Left ventricle myocardium inferior (tissue), 1 donor: ENCODE measurements at places on chromosomes 1 and 21.

DNA sequence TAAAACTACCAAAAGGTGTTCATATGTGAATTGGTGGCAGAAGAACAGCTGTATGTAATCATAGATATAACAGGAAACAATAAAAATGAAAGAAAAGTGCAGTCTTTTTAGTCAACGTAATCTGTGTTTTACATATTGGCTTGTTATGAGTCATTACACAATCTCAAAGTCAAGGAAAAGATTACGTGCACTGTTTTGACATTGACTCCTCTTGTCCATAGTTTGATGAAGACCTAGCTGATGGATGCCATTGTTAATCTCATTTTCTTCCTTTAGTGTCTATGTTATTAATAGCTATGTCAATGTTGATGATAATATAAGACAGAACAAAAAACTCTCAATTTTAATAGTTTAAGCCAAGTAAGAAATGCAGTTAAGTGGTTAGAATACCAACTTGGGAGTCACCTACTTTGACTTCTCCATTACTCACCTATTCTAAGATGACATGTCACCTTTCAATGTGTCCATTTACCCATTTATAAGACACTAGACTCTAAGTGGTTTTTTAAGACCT is 84.5 kb upstream of the SAMSN1 start:
- no peak for DNase-seq

- DNase-seq: peak; percentile 27
Measured at GRCh38 chr1:39960431-39960958, 5.5 kb downstream of the MFSD2A start.

DNA sequence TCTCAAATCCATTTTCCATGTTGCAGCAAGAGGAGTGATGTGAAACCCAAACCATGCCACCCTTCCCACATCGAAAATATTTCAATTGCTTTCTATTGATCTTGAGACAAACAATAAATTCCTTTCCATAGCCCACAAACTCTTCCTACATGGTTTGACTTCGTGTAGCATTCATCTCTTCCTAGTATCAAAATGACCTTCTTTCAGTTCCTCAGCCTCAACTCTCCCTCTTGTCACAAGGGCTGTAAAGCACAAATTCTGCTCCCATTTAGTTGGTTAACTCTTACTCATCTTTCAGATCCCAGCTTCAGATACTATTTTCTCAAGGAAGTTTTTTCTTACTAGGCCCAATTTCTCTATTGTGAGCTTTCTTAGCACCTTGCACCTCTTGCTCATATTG is 99.0 kb downstream of the ZNF281 start:
- no peak for DNase-seq

DNA sequence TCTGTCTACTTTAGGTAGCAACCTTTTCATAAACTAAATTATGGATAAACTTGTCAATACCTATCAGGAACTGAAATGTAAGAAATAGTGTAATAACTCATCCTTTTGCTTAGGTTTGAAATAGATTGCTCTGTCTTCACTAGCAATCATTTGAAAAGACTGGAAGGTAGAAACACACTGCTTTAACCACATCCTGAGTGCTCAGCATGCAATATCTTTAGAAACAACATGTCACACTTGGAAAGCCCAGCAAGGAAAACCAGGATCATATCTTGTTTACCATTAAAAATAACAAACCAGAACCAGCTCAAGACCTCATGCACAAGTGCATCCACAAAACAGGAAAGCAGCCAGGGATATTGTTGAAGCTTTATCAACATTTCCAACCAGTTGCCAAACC is 3.6 kb downstream of the KCNJ6 start:
- DNase-seq: no peak

DNA sequence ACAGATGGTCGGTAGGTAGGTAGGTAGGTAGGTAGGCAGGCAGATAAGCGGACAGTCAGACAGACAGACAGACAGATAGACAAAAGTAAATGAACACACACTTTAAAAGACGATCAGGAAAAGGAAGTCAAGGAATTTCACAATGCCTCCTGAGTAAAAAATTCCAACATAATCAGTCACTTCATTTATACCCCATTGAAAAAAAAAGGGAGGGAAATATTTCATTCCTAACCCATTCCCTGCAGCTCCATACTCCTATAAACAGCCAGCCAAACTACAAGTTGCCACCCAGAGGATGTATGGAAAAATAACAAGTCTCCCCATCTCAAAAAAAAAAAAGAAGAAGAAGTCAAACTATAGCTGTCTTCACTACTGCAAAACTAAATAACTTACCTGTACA is 43.4 kb downstream of the ZZZ3 start:
- DNase-seq: no peak

DNA sequence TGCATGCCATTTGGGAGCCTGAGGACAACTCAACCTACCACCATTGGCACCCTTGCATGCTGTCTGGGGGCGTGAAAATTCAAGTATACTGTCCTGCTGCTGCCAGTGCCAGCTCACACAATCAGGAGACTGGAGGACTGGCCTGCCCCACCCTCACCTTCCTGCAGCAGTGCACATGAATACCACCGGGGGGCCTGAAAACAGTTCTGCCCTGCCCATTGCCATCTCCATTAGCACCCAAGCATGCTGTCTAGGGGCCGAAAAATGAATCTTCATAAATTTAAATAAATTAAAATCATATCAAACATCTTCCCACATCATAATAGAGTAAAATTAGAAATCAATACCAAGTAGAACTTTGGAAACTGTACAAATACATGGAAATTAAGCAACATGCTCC is 322.1 kb upstream of the TMPRSS15 start:
- DNase-seq: no peak

DNA sequence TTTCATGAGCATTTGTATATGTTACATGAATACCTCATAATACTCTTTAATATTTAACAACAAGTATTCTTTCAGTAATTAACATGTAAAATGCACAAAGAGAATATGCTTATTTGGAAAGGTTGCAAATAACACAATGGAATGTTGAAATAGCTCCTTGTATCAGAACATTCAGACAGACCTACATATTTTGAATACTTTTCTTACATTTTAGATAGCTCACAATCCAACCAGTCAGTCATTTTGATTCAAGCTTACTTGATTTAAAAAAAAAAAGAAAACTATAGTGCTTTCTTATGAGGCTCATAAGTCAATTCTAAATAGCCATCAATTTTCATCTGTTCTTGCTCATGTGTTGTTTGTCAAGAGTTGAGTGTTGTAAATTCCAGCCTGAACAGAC is 518.8 kb downstream of the ADGRL2 start:
- no peak for DNase-seq

GRCh38 chr1:32125313-32125712 is 17.5 kb downstream of the KPNA6 start:
- no peak for DNase-seq

GRCh38 chr1:43314233-43314632 is 13.5 kb downstream of the TIE1 start:
- no peak for DNase-seq

DNA sequence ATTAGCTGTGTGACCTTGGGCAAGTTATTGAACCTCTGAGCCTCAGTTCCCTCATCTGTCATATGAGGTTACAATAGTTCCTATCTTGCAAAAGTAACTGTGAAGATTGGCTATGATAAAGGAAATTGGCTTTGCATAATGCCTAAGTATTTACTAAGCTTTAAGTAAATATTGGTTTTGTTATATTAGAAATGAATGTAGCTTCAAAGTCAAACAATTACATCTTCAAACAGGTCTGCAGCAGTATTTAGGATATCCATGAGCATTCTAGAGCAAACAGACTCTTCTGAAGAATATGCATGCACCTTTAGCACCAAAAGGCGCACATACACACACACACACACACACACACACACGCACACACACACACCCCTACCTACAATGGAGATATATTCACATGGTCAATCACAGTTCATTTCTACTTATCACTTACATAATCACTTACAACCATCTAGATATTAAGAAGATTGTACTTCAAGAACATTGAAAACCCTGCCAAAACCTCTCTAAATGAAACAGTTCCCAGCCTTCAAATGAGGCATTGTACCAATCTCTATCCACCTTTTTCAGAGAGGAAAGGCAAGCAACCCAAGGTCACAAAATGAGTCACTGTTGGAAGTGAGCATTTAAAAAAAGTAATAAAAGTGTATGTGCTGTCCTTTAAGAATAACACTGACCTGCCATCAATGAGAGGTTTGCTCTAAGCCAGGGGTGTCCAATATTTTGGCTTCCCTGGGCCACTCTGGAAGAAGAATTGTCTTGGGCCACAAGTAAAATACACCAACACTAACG is 13.4 kb upstream of the FAM43B start:
- DNase-seq: no peak

DNA sequence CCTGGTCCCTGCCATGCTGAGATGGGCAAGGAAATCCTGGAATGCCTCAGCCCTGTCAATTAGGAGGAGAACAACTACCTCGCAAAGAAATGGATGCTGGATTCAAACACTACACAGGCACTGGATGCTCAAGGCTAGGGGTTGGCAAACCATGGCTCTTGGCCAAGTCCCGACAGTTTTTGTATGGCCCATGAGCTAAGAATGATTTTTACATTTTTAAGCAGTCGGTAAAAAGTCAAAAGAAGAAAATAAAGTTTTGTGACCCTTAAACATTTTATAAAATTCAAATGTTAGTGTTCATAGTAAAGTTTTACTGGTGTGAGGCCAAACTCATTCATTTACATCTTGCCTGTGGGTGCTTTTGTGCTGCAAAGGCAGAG is 6.5 kb downstream of the CDK18 start:
- DNase-seq: no peak

DNA sequence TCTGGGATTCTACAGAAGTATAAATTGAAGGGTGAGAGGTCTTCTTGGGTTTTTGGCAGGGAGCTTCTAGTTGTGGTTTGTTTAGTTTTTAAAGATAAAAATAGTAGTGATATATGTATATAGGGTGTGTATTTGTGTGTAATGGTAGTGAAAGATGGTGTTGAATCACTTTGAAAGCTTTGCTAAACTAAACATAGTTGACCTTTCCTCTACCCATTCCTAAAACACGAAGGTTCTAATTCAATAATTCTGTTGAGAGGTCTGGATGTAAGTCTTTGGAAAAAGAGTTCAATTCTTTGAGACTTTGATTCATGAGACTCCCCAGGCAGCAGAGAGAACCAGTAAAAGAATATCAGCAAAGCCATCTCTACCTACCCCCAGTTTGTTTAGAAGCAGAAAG is 247.9 kb upstream of the DUSP10 start:
- DNase-seq: no peak

- no peak for DNase-seq
Measured at GRCh38 chr1:18481190-18481920, 625 bp downstream of the KLHDC7A start.

- no peak for DNase-seq
Measured at GRCh38 chr1:37059346-37059745, 25.0 kb upstream of the GRIK3 start.

DNA sequence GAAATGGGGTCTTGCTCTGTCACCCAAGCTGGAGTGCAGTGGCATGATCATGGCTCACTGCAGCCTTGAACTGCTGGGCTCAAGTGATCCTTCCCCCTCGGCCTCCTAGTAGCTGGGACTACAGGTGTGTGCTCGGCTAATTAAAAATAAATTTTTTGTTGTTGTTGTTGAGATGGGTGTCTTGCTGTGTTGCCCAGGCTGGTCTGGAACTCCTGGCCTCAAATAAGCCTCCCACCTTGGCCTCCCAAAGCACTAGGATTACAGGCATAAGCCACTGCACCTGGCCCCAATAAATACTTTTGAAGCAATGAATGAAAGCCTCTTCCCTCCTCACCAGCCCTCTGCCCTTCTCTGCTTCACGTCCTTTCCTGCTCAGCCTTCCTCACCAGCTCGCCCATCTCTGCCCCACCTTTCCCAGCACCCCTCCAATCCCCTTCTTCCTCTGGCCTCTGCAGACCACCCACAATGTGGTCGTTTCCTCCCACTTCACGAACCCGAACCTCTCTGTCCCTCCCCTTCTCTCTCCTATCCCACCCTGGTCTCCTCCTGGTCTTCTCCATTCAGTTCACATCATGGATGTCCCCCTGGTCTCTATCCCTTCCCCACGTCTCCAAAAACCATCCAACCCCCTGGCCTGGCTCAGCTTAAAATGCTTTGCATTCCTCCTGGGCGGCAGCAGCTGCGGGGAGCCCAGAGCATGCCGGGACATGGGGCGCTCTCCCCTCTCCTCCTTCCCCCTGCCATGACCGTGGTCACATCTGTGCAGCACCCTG is 38.4 kb downstream of the RAP1GAP start:
- no peak for DNase-seq

DNA sequence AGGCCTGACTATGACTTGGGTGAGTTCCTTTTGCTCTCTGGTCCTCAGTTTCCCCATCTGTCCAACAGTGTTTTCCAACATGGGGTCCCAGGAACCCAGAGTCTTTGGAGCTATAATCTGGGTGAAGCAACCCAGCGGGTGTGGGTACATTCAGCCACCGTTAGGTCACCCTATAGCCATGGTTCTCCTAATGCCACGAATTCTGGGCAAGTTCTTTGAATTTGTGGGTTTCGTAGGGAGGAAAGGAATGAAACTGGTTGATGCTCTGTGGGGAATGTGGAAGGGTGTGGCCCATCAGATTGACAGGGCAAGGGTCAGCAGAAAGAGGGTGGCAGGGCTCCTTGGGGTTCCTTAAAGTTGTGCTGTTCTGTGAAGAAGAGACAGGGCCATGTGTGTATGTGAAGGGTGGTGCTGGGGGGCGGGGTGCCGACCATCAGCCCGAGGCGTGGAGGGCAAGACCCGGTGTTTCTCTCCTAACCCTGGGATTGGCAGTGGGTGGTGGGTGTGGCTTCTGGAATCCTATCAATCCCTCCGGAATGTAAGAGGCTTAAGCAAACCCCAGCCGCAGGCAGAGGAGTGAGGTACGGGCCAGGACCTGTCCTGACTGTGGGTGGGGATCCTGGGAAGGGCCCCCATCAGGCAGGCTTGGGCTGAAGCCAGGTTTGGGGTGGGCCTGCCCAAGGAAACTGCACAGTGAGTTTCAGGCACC is 35.5 kb upstream of the ZNF362 start:
- DNase-seq: no peak

DNA sequence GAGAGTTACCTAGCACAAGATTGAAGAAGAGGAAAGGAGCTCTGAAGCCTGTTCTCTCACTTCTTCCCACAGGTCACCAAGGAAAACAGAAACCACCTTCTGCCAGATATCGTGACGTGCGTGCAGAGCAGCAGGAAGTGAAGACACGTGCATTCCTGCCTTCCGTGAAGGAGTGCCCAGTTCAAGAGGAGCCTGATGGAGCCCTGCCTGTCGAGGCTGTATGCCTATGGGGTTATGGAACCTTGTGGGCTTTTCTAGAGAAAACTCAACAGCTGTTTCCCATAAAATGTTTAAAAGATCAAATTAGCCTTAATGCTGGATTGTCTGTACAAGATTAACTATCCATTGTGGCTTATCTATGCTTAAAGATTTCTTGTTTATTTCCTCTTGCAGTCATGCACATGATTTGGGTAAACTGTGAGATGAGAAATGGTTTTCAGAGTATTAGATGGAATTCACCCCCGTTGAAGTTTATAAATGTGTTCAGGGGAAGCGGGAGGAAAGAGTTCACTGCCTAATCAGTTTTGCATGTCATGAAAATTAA is 27.8 kb downstream of the NTPCR start:
- DNase-seq: no peak

- DNase-seq: no peak
Measured at GRCh38 chr1:39700348-39700747, 9.1 kb upstream of the HPCAL4 start.
